ENCODE measurements at places on chromosomes 6 and 20. TPM values are rescaled to one million over a fixed set of nuclear protein-coding genes. Genes with fewer than 3 reads are reported as not detected.

- no peak overlapping the region for H3K4me3 ChIP-seq
- H3K27ac ChIP-seq, result no peak overlapping the region
- H3K36me3 ChIP-seq, result no peaks in the 10 kb centered on the region
- no peaks in the 10 kb centered on the region for H3K27me3 ChIP-seq
- DNase-seq, result no peak
These were observed 91.2 kb upstream of the SCP2D1 start for GRCh38 chr20:18722371-18722770.

Gene SIRPD
- polyA plus RNA-seq, result not detected

Gene ID1
- polyA plus RNA-seq, result 320 TPM

DNA sequence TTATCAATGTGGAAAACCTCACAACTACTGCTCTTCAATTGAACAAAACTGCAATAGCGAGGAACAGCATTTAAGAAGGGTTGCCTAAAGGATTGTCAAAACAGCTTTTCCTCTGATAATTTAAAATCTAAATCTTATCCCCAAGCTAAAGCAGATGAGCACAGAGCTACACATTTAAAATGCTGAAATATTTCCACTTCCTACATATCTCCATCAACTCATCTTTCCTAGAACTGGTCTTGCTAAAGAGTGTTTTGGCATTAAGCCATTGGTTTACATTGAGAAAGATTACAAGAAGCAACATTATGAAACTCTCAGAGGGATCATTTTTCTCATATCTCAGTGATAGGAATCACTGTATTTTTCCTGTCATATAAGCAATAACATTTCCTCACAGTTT, 3.6 kb downstream of the OR10C1 start:
- H3K27me3 ChIP-seq, result no peaks in the 10 kb centered on the region
- H3K36me3 ChIP-seq, result no peaks in the 10 kb centered on the region
- H3K4me3 ChIP-seq, result no peak overlapping the region
- DNase-seq, result no peak
- H3K4me1 ChIP-seq, result no peaks in the 10 kb centered on the region

DNA sequence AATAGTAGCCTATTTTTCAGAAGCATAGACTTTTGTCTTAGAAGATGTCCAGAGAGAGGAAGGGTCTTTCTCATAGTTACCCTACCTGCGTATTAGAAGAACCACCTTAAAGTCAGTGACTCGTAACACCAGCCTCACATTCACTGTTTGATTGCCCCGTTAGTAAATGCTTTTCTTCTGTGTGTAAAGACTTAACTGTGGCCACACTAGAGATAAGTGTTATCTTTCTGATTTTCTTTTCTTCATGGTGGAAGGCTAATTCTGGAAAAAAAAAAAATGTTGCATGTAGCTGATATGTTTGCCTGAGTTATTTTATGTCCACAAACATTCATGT, 83.9 kb downstream of the SAMD3 start:
- no peaks in the 10 kb centered on the region for H3K27me3 ChIP-seq
- no peaks in the 10 kb centered on the region for H3K36me3 ChIP-seq
- DNase-seq, result no peak

DNA sequence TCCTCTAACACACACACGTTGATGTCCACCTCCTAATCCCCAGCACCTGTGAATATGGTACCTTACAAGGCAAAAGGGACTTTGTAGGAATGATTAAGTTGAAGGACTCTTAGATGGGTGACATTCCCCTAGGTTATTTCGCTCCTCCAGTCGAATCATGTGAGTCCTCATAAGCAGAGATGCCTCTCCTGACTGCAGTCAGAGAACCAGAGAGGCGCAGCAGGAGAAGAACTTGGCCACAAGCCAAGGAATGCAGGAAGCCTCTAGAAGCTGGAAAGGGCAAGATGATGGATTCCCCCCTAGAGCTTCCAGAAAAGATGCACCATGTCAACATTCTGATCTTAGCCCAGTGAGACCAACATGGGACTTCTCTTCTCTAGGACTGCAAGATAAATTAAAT, 133.1 kb upstream of the PTPRT start:
- DNase-seq, result no peak
- H3K4me1 ChIP-seq, result no peaks in the 10 kb centered on the region
- no peak overlapping the region for H3K4me3 ChIP-seq
- no peak overlapping the region for H3K27ac ChIP-seq
- H3K36me3 ChIP-seq, result no peaks in the 10 kb centered on the region

- H3K27me3 ChIP-seq, result peaks cover 18% of the 10 kb centered on the region
- DNase-seq, result no peak
- no peak overlapping the region for H3K27ac ChIP-seq
- no peaks in the 10 kb centered on the region for H3K4me1 ChIP-seq
- no peak overlapping the region for H3K4me3 ChIP-seq
- no peaks in the 10 kb centered on the region for H3K36me3 ChIP-seq
These were observed 111.8 kb downstream of the EDN3 start for GRCh38 chr20:59412181-59412580.

- no peak overlapping the region for H3K27ac ChIP-seq
- peak; percentile 61 for DNase-seq
- peaks cover 39% of the 10 kb centered on the region for H3K27me3 ChIP-seq
- no peaks in the 10 kb centered on the region for H3K36me3 ChIP-seq
These were observed 73.7 kb downstream of the LYRM2 start for GRCh38 chr6:89564752-89565427.

Gene CYP21A2
- polyA plus RNA-seq, result 8.6 TPM

Gene TPD52L1
- 0.53 TPM for polyA plus RNA-seq

DNA sequence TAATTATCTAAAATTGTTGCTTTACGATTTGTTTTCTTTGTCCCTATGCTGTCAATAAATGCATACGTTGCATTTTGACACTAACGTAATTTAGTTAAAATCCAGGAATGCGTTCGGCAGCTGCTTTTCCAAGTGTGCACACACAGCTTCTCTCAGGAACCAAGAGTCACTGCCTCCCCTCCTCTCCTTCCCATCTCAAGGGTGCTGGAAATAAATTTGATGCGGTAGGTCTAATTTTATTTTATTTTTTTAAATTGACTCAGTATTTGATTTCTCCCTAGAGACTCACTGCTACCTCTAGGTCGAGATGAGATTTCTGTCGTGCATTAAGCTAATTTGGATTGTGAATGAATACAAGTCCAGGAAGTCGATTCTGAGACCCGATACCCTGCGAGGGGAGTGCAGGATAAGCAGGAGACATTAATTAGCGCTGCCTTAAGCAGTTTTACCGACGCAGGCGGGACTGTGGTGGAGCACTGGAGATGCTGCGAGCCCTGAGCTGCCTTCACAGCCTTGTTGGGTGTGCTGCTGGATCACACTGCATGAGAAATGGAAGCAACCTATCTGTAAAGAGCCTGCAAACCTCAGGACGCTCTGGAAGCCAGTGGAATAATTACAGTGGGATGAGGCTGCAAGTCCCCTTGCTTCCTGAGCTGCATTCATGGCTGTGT, 381.2 kb downstream of the C6orf118 start:
- H3K27ac ChIP-seq, result no peak overlapping the region
- no peak for DNase-seq
- H3K4me3 ChIP-seq, result no peak overlapping the region
- no peaks in the 10 kb centered on the region for H3K36me3 ChIP-seq
- H3K4me1 ChIP-seq, result no peaks in the 10 kb centered on the region
- H3K27me3 ChIP-seq, result no peaks in the 10 kb centered on the region

DNA sequence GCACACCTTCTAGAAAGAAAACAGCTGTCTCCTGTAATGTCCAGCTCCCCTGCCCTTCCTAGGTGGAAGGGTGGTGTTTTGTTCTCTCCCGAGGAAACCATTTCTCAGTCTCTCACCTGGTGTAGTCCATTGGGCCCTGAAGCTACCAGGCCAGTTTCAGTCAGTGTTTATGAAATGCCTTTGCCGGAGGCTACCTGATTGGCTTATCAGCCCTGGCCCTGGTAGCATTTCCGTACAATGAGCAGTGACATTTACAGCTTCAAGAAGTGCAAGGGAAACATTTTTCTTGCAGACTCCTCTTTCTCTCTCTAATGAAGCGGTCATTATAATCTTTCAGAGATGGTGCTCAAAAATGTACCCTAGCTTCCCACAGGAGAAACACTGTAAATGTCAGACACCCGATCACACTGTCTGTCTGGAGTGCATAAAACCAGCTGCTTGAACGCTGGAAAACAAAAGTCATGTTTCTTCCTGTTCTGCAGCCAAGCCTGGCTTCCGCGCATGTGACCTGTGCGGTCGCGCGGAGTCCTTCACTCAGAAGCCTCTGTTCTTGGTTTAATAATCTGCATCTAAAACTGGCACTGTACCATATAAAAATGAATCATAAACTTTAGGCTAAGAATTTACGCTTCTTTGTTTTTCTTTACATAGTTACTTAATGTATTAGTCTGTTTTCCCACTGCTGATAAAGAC, 28.4 kb upstream of the SAYSD1 start:
- no peaks in the 10 kb centered on the region for H3K36me3 ChIP-seq
- H3K4me1 ChIP-seq, result no peaks in the 10 kb centered on the region

DNA sequence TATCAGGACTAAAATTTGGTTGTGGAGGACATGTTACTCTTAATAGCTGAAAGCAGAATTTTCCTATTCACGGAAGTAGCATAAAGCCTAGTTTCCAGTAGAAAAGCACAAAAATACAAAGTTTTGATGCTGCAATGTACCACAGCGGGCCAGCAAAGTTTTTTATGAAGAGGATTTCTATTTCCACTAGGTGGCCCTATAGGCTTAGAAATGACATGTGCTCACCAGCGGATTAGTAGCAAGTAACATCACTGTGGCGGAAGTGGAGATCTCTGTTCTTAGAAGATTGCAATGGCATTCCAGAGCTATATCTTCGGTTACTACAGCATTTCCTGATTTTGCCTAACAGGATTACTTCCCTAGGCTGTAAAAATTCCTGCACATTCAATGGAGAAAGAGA, 1219.0 kb upstream of the EYS start:
- no peaks in the 10 kb centered on the region for H3K27me3 ChIP-seq
- H3K4me1 ChIP-seq, result no peaks in the 10 kb centered on the region
- no peak overlapping the region for H3K27ac ChIP-seq
- no peaks in the 10 kb centered on the region for H3K36me3 ChIP-seq
- peak; percentile 69 for DNase-seq
- no peak overlapping the region for H3K4me3 ChIP-seq

Gene MDFI
- 0.28 TPM for polyA plus RNA-seq

DNA sequence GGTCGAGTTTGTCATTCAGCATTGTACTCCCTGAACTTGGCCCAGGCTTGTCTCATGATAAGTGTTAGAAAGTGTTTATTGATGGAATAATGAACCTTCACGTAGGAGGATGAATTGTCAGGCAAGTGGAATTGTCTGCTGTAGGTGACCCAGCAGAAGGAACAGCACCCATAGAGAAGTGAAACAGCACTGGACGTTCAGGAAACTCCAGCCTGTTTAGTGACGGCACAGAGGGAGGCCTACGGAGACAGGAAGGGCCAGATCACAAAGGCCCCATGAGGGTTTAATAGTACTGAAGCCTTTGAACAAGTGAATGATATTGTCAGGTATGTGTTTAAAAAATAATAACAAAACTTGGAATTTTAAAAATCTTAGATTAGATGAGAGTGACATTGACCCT, 2.9 kb downstream of the STX11 start:
- peaks cover 9% of the 10 kb centered on the region for H3K4me1 ChIP-seq
- H3K27ac ChIP-seq, result no peak overlapping the region
- no peaks in the 10 kb centered on the region for H3K36me3 ChIP-seq
- peaks cover 2% of the 10 kb centered on the region for H3K27me3 ChIP-seq
- no peak overlapping the region for H3K4me3 ChIP-seq
- no peak for DNase-seq

- DNase-seq, result no peak
- H3K27me3 ChIP-seq, result 0 out of 2 replicates have a peak, but pooled peaks cover 1% of the 10 kb centered on the region
- H3K36me3 ChIP-seq, result no peaks in the 10 kb centered on the region
These were observed 36.2 kb upstream of the ADTRP start for GRCh38 chr6:11814819-11815218.

- H3K4me3 ChIP-seq, result no peak overlapping the region
- H3K36me3 ChIP-seq, result no peaks in the 10 kb centered on the region
- no peak overlapping the region for H3K27ac ChIP-seq
- H3K4me1 ChIP-seq, result peaks cover 26% of the 10 kb centered on the region
- peaks cover 29% of the 10 kb centered on the region for H3K27me3 ChIP-seq
These were observed 5.5 kb upstream of the HLA-E start for GRCh38 chr6:30483677-30484279.

GRCh38 chr6:51775942-51776860, 311.2 kb downstream of the PKHD1 start:
- no peak overlapping the region for H3K27ac ChIP-seq
- no peaks in the 10 kb centered on the region for H3K27me3 ChIP-seq
- no peaks in the 10 kb centered on the region for H3K4me1 ChIP-seq

DNA sequence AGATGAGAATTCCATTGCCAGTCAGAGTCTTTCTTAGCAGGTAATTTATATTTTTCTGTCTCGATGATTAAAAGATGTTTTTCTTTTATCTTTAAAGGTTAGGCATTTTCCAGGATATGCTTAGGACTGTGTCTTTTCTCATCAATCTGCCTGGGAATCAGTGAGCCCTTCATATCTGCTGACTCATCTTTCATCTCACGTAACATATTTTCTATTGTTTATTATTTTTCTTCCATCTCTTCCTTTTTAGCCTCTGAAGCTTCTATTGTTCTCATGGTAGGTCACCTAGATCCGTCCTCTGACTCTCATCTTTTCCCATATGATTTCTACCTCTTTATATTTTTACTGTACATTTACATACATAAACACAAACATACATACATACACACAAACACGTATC, 8.7 kb downstream of the CCDC28A start:
- H3K27ac ChIP-seq, result no peak overlapping the region
- no peak overlapping the region for H3K4me3 ChIP-seq
- peaks cover 7% of the 10 kb centered on the region for H3K36me3 ChIP-seq
- DNase-seq, result no peak
- no peaks in the 10 kb centered on the region for H3K4me1 ChIP-seq

Gene PNRC1
- polyA plus RNA-seq, result 16.8 TPM

DNA sequence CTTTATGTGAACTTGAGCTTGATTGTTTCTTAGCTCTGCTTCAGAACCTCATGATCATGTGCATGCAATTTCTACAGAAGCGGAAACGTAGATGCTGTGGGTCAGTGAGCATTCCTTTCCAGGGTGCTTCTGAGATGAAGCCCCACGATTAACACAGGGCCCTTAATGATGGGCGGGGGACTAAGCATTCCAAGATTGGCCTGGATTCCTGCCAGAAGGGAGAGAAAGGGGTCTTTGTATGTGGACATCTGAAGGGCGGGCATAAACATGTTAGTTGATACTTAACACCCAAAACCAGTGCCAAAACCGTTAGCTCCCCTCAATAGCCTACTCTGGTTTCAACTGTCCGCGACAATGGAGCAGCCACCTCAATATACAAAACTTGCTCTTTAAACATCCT, 46.9 kb upstream of the POU3F2 start:
- no peaks in the 10 kb centered on the region for H3K27me3 ChIP-seq
- no peak overlapping the region for H3K4me3 ChIP-seq
- H3K4me1 ChIP-seq, result no peaks in the 10 kb centered on the region
- H3K27ac ChIP-seq, result no peak overlapping the region
- no peak for DNase-seq

- H3K27me3 ChIP-seq, result no peaks in the 10 kb centered on the region
- DNase-seq, result no peak
These were observed 6.2 kb downstream of the ZBTB2 start for GRCh38 chr6:151385177-151385576.

- H3K27me3 ChIP-seq, result no peaks in the 10 kb centered on the region
- H3K36me3 ChIP-seq, result no peaks in the 10 kb centered on the region
- no peak overlapping the region for H3K4me3 ChIP-seq
- no peaks in the 10 kb centered on the region for H3K4me1 ChIP-seq
- DNase-seq, result no peak
These were observed 512.8 kb upstream of the ID4 start for GRCh38 chr6:19324376-19324775.

Measured in HepG2 (cell line).